ENCODE measurements at places on chromosomes 1 and 21.

DNA sequence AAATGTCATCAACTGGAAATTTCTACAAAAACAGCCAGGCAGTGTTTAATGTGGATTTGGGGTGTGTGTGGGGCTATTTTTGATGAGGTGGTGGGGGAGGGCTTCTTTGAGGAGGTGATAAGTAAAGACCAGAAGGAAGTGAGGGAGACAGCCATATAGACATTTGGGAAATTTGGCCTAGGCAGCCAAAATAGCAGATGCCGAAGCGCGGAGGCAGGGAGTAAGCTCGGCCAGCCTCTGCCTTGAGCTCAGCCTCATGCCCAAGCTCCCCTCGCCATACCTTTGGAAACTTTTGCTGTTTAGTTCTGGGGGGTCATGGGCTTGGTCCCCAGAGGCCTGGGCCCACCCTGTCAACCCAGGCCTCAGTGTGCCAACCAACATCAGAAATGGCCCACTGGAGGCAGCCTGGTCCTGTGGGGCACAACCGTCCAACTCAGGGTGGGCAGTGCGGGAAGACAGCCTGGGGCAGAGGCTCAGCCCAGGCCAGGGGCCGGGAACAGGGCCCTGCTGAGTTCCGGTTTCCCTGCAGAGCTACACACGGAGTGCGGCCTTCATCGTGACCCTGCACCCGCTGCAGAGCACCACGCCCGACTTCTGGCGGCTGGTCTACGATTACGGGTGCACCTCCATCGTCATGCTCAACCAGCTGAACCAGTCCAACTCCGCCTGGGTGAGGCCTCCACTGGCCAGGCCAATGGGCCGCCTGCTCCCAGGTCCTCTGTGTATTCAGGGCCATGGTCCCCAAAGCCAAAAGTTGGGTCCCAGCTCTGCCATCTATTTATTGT lies 84.0 kb downstream of the PTPRU start:
- H3K4me1 ChIP-seq: no peaks in the 10 kb centered on the region
- no peak overlapping the region for H3K4me3 ChIP-seq
- H3K36me3 ChIP-seq: no peaks in the 10 kb centered on the region
- H3K27me3 ChIP-seq: no peaks in the 10 kb centered on the region

DNA sequence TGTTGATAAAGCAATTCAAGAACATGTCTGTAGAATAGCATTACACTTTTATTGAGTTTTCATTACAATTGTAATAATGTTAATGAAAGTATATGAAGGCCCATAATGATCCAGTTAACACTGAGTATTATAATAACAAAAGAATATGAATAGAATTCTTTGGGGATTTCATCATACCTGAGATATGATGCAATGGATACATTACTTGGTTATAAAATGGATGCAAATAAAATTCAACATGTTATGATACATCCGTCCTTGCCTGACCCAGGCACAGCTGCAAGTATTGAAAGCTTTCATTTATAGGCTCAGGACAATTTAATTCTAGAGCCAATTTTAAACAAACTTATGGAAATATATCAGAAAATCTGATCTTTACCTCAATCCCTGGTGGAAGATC lies 8.2 kb upstream of the KCNA3 start:
- DNase-seq: no peak
- H3K4me3 ChIP-seq: no peak overlapping the region
- H3K36me3 ChIP-seq: peaks cover 22% of the 10 kb centered on the region

DNA sequence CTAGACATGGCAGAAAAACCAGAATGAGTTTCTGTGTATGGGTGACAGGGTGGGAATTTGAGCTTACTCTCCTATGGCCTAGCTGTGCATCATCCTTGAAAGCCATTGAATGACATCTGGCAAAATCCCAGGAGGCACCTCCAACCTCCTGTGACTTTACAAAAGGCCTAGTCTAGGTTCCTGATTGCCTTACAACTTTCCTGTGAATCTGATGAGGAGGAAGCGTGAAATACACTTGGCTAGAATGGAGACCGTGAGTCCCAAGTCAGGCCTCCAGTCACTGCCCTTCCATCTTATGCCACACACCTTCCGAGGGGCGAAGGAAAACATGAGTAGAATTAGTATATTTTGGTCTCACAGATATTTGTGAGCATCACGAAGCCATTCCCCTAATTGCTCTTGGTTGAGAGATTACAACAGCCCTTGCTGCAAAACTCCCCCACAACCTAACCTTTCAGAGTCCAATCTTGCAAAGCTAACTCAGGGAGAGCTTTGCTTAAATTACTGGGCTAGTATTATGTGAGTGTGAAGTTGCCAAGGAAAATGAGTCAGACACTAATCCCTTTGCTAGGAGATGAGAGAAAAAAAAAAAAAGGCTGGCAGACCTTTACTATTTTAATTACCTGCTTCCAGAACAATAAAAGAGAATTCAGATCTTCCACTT lies 36.3 kb upstream of the PAXBP1 start:
- no peak for DNase-seq
- no peaks in the 10 kb centered on the region for H3K27me3 ChIP-seq
- peaks cover 8% of the 10 kb centered on the region for H3K4me1 ChIP-seq
- H3K4me3 ChIP-seq: no peak overlapping the region

- no peak overlapping the region for H3K4me3 ChIP-seq
- no peaks in the 10 kb centered on the region for H3K27me3 ChIP-seq
- DNase-seq: no peak
- peaks cover 68% of the 10 kb centered on the region for H3K36me3 ChIP-seq
Measured at GRCh38 chr1:37549341-37549740, 4.8 kb downstream of the SNIP1 start.

- H3K27ac ChIP-seq: no peak overlapping the region
- H3K27me3 ChIP-seq: peaks cover 3% of the 10 kb centered on the region
- H3K4me1 ChIP-seq: no peaks in the 10 kb centered on the region
- no peaks in the 10 kb centered on the region for H3K36me3 ChIP-seq
Measured at GRCh38 chr1:181608386-181608785, 125.1 kb downstream of the CACNA1E start.

DNA sequence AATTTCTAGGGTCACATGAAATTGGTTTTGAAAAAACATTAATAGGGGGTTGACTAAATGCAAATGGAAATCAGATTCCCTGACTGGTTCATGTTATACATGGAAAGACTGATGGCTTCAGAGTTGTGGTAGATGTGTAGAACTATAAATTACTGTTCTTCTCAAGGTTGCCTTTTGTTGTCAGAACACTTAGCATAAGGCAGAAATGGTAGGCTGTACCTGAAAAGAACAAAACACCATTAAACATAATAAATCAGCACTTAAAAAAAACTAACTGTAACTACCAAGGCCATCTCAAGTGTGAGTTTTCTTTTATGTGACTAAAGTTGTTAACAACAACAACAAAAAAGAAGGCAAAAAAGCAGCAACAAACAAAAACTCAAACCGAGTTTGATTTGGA lies 111.8 kb downstream of the RPS6KC1 start:
- H3K36me3 ChIP-seq: peaks cover 6% of the 10 kb centered on the region
- no peak overlapping the region for H3K4me3 ChIP-seq
- no peaks in the 10 kb centered on the region for H3K4me1 ChIP-seq
- no peak overlapping the region for H3K27ac ChIP-seq

- H3K4me1 ChIP-seq: peaks cover 17% of the 10 kb centered on the region
- peaks cover 63% of the 10 kb centered on the region for H3K27me3 ChIP-seq
- peaks cover 14% of the 10 kb centered on the region for H3K36me3 ChIP-seq
- peak overlapping the region; percentile 65 for H3K4me3 ChIP-seq
- no peak overlapping the region for H3K27ac ChIP-seq
Measured at GRCh38 chr1:65793359-65793732, 651 bp downstream of the PDE4B start.

DNA sequence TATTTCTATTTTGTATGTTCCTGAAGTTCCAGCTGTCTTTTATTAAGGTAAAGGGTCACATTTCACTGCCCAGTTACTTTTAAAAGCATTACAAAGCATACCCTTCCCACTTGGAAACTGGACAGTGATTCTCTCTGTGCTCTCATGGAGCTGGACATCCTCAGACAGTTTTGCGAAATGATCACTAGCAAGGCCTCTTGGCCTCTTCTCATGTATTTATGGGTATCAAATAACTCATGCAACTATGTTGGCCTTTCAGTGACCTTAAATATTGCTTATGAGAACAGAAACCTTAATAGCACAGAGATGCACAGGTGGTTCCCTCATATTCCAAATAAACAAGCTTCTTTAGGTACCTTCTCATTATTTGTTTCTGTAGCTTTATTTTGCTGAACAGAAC lies 7.9 kb upstream of the AMPD1 start:
- H3K27ac ChIP-seq: no peak overlapping the region
- peaks cover under 1% of the 10 kb centered on the region for H3K27me3 ChIP-seq
- peaks cover 22% of the 10 kb centered on the region for H3K36me3 ChIP-seq
- DNase-seq: no peak
- peaks cover 4% of the 10 kb centered on the region for H3K4me1 ChIP-seq

DNA sequence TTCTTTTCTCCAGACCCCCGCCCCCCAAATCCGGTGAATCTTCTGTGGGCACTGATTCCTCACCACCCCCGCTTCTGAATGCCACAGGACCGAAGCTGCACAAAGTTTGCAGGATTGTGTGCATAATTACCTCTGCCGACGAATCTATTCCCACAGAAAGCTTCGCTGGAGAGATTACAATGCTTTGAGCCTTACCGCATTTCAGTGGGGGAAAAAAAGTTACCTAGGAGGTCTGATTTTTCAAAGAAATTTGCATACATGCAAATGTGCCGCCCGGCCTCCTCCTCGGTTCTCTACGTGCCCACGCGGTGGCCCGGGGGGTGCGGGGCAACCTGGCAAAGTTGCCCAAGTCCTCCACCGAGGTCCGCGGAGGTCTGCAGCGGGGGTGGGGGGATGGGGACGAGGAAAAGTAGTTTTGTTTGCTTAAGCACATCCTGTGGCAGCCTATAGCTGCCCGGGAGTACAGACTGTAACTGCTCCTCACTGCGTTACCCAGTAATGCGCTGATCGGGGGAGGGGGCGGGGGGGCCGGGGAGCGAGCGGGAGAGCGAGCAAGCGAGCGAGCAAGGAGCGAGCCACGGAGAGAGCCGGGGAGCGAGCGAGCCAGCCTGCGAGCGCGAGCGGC lies 563 bp upstream of the NFIA start:
- H3K27me3 ChIP-seq: peaks cover 53% of the 10 kb centered on the region
- peaks cover 46% of the 10 kb centered on the region for H3K4me1 ChIP-seq
- DNase-seq: peak; percentile 37
- no peak overlapping the region for H3K27ac ChIP-seq
- peak overlapping the region; percentile 63 for H3K4me3 ChIP-seq

GRCh38 chr1:113388017-113388620 lies 2.2 kb upstream of the MAGI3 start:
- H3K4me3 ChIP-seq: no peak overlapping the region
- DNase-seq: no peak
- no peak overlapping the region for H3K27ac ChIP-seq
- no peaks in the 10 kb centered on the region for H3K36me3 ChIP-seq
- H3K27me3 ChIP-seq: peaks cover 14% of the 10 kb centered on the region

DNA sequence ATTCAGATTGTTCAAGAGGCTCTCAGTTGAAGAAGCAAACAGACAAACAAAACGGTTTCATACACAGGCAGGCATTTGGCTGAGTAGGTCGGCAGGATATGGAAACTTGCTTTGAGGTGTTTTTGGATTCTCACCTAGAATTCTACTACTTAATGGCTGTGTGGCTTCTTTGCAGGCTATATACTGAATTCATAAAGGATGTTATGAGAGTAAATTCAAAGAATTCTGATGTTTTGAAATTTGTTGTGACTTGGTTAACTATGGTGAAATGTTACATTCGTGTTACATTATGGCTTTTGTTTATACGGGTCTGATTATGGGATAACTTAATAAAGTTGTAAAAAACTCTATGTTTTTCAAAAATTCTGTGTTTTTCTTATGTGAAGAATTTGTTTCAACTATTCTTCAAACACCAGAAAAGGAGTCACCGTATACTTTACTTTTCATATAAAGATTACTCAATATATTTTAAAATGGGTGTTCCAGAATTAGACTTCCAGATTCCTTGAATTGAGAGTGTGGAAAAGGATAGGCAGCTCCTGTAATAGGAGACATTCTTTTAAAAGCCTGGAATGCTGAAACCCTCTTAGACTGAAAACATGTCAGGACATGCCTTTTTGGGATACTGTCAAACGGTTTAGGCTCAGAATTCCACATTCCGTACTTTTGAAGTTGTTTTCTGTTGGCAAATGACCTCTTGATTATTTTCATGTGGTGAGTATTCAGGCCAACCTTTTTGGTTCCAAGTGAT lies 8.2 kb upstream of the IRF2BP2 start:
- H3K4me3 ChIP-seq: no peak overlapping the region
- H3K36me3 ChIP-seq: no peaks in the 10 kb centered on the region
- DNase-seq: no peak
- H3K27ac ChIP-seq: no peak overlapping the region
- no peaks in the 10 kb centered on the region for H3K27me3 ChIP-seq

DNA sequence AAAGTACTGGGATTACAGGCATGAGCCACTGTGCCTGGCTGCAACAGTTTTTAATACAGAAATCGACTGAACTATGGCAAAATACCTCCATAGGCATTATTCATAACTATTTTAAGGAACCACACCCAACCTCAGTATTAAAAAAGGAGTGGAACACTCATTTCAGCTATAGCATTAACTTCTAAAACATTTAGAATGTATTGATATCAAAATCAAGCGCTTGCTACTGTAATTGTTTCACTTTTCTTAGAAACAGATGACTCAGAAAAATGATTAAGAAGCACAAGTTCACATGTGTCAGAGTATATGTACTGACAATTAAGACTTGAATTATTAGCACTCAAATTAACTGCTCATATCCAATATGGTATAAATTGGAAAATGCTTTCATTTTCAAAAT lies 15.1 kb downstream of the AIDA start:
- DNase-seq: no peak
- no peak overlapping the region for H3K4me3 ChIP-seq
- H3K27ac ChIP-seq: no peak overlapping the region
- peaks cover 3% of the 10 kb centered on the region for H3K4me1 ChIP-seq

GRCh38 chr1:28329395-28330153 lies 734 bp downstream of the MED18 start:
- H3K4me1 ChIP-seq: peaks cover 44% of the 10 kb centered on the region
- peaks cover 41% of the 10 kb centered on the region for H3K36me3 ChIP-seq
- H3K27me3 ChIP-seq: no peaks in the 10 kb centered on the region
- DNase-seq: peak; percentile 61
- peak overlapping the region; percentile 97 for H3K27ac ChIP-seq

DNA sequence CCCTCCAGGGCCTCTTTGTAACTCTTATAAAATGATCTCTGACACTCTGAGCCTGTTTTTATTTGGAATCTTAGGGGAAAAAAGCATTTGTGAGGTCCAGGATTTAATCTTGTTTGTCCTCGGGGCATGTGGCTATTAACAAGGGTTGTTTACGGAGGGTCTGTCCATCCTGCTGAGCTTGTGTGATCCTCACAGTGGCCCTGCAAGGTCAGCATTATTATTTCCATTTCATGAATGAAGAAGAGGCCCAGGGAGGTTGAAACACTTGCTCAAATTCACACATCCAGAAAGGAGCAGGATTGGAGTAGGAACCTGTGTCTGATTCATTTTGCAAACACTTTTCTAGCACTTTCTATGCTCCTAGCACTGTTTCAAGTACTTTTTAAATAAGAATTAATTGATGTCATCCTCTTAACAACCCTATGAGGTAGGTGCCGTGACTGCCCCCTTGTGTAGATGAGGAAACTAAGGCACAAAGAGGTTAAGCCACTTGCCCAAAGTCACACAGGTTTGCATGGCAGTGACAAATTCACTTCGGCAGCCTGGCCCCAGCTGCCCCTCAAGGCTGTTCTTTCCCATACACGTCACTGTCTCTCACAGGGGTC lies 178.9 kb downstream of the MIS18A start:
- no peaks in the 10 kb centered on the region for H3K36me3 ChIP-seq
- H3K4me3 ChIP-seq: no peak overlapping the region
- H3K27ac ChIP-seq: no peak overlapping the region
- H3K4me1 ChIP-seq: no peaks in the 10 kb centered on the region

GRCh38 chr1:145717833-145718232 lies 1.5 kb upstream of the CD160 start:
- H3K27me3 ChIP-seq: peaks cover 15% of the 10 kb centered on the region
- no peak for DNase-seq
- H3K4me1 ChIP-seq: peaks cover 28% of the 10 kb centered on the region
